ENCODE measurements at places on chromosomes 5 and 9.
A peak's percentile ranks its signal among the peaks of the same experiment; 100 is the strongest.

DNA sequence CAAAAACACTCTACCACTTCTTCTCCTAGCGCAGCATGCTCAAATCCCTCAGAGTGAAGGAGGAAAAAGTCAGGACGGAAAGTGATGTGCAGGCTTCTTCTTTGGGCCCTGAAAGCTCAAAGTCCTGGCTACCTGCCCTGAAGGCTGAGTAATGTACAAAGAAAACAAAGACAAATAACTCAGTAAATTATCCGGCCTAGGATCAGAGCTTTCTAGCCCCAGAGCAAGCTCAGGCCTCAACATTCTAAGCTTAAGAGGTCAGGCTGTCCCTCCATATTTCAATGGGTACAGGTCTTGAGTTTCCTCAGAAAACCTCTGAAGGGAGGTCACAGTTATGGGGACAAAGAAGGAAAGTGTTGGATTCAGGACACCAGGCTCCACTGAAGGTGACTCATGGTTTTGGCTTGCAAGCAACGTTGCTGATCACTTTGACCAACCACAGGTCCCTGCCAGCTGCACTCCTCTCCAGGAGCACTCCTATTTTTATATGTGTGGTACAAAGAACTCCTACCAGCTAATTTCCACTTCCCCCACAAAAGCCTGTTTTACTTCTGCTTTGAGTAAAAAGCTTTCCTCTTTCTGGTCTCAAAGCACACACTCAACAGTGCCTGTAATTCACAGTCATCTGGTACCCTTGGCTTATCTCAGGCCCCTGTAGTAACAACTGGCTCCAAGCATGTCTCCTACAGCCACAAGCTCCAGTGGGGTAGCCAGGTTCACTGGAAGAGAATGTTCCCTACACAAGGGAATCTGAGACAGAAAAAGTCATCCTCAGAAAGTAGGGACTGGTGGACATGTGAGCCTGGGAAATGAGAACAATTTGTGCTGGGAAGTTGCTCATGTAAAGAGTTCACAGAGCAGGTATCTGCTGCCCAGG is 115.7 kb downstream of the UGCG start:
- peak; percentile 64 for DNase-seq

DNA sequence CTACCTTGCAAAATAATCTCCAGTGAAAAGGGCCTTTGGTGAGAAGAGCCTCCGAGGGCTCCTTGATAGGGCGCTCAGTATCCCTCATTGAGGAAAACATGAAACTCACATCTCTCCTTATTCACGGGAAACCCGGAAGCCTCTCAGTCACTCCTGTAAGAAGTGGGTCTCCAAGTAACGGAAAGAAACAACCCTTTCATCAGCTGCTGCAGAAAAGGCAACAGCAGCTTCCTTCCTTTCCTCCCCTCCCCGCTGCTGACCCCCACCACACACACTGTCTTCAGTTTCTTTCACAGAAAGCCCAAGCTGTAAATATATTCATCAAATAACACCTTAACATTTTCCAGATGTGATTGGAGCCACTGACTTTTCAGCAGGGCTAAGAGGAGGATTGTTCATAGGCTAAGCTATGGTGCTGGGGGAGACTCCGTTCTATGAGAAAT is 81.4 kb downstream of the C9orf152 start:
- no peak for DNase-seq

GRCh38 chr5:141003031-141003430 is 36.8 kb downstream of the PCDHAC2 start:
- no peak for DNase-seq

GRCh38 chr5:92455011-92455410 is 1071.9 kb upstream of the ARRDC3 start:
- no peak for DNase-seq

GRCh38 chr5:38650946-38651345 is 94.5 kb upstream of the LIFR start:
- DNase-seq: no peak

DNA sequence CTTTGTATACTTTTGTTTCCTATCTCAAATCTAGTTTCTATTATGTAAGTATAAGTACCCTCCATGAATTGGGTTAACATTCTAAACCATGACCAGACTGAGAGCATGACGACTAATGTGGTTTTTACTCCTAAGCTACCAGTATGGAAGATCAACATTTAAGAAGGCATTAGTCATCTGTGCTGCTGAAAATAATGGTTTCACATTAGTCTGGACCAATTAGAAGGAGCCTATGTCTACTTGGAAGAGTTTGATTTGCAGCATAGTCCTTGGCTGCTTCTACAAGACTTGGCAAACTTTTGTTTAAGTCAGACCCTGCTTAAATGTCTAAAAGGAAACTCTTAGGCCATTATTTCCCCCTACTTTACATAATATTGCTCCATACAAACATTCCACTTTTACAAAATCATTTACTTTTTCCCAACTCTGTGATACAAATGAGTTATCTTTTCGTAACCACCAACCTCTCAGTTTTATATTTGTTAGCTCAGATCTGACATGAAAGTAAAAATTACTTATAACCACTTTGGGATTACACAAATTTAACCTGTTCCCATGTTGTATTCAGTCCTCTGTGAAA is 186.7 kb downstream of the COMMD10 start:
- DNase-seq: no peak

- DNase-seq: peak; percentile 36
Observed at GRCh38 chr5:537621-538071, 13.4 kb upstream of the SLC9A3 start.

GRCh38 chr5:154319736-154320135 is 126.1 kb upstream of the SAP30L start:
- DNase-seq: no peak

GRCh38 chr5:112583166-112583565 is 154.5 kb upstream of the APC start:
- DNase-seq: no peak

- DNase-seq: no peak
Observed at GRCh38 chr9:72650206-72650605, 128.8 kb downstream of the TMC1 start.

DNA sequence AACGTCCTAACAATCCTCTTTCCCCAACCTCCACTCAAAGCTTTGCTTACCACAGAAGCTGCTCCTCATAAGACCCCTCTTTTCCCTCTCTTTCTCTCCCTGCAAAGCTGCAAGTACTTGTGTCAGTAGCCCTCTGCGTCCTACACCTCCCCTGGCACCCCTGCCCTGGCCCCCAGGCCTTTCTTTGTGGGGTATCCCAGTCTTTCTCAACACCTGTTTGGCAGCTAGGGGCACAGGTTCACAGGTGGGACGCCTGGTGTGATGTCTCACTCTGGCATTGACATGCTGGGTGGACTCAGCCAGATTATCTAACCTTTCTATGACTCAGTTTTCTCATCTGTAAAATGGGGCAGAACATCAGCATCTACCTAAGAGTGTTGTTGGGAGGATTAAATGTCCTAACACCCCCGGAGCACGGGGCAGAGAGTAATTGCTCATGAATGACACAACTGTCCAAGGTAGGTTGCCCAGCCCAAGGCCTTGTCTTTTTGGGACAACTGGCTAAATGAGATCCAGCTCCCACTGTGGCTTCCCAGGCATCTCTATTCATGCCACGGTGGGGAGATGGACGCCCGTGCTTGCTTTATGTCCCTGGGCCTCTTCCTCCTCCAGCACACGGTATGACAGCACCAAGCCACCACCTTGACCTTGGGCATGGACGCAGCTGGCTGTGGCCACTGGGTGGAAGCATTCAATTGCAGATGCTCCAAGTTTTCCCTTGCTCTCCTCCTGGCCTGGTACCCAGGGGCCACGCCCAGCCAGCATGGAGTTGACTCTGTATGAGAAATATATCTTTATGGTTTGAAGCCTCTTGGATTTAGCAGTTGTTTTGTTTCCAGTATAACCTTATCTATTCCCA is 190.4 kb downstream of the RGS3 start:
- no peak for DNase-seq

- no peak for DNase-seq
Observed at GRCh38 chr5:170848033-170848432, 13.8 kb upstream of the RANBP17 start.

Measured in Right ventricle myocardium superior (tissue), 1 donor.